ENCODE measurements at places on chromosomes 5 and 9. TPM values are rescaled to one million over a fixed set of nuclear protein-coding genes. Genes with fewer than 3 reads are reported as not detected.

The PCDHGB1 gene
- 3.5 TPM for total RNA-seq

The DBH gene
- total RNA-seq: not detected

The LCN9 gene
- total RNA-seq: not detected

The SLC36A3 gene
- total RNA-seq: not detected

The SLC6A19 gene
- total RNA-seq: 0.12 TPM

The CYSRT1 gene
- total RNA-seq: not detected

The PCDHGC5 gene
- total RNA-seq: 6.3 TPM

The NR6A1 gene
- total RNA-seq: 0.42 TPM

GRCh38 chr5:142717582-142718215 is 31.8 kb upstream of the FGF1 start:
- no peak for DNase-seq

DNA sequence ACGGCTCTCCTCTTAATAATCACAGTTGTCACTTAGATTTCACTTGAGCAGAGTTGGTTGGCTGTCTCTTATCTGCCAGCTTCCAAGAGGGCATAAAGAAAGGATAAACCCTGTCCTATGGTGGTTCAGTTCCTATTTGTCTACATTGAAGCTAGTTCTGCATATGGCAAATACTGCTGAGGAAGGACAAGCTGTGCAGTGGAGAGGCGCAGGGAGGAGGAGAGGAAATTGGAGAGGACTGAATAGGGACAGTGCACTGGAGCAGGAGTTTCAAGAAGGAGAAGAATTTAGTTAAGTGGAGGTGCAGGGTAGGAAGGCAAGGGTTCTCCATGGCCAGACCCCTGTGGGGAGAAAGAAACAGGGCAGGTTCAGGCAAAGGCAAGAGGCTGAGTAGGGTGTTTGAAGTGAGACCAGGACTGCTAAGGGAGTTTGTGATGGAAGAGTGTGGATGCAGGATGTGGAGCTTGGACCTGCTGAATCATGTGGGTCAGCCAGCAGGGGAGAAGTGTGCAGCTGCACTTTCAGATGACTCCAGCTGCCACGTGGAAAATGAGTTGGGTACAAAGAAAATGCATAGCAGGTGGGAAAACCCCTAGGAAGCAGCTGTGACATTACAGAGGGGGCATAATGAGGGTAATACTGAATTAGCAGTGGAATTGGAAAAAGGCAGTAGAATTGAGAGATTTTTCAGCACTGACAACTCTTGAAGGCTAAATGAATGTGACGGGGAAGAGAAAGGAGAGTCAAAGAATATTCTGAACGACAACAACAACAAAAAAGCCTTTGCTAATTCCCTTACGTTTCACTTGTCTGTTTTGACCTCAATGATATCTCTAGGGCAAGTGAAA is 66.8 kb downstream of the MAMDC2 start:
- no peak for DNase-seq

GRCh38 chr5:38681029-38681706 is 124.7 kb upstream of the LIFR start:
- DNase-seq: no peak

GRCh38 chr9:17013010-17013409 is 121.8 kb upstream of the CNTLN start:
- DNase-seq: no peak

GRCh38 chr9:127899128-127899943 is at the start of gene ST6GALNAC6:
TSS of gene ST6GALNAC6 (minus strand) at chr9:127899603. CDS start at chr9:127897981, 1,622 bp downstream.
- peak; percentile 93 for DNase-seq

DNA sequence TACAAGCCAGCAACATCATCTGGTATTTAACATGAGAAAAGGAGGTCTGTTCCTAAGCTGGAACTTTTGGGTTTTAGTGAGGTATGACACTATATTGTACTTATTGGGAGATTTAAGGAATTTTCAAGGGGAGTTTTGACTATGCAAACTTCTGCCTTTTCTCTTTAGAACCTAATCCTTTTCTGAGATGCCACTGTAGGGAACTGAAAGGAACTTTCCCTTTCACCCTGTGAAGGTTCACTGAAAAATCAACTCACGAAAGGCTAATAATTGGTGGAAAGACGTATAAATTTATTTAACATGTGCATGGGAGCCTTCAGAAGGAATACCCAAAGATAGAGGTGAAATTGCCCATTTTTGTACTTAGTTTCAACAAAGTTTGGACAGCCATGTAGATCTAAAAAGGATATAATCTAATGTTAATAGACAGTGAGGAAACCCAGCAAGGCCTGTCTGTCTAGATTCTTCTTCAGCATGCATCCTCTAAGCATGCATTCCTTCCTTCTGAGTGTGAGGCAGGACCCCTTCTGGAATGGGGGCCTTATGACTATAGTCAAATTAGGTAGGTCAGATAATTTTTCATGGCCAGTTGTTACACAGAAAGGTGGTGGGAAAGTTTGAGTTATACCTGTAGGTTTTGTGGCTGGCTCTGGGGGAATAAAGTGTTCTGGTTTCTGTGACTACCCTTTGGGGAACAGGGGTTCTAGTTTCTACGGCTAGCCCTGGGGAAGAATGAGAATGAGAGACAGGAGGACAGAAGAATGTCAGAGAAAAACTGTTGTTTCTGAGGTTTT is 200.3 kb downstream of the C9orf152 start:
- no peak for DNase-seq

DNA sequence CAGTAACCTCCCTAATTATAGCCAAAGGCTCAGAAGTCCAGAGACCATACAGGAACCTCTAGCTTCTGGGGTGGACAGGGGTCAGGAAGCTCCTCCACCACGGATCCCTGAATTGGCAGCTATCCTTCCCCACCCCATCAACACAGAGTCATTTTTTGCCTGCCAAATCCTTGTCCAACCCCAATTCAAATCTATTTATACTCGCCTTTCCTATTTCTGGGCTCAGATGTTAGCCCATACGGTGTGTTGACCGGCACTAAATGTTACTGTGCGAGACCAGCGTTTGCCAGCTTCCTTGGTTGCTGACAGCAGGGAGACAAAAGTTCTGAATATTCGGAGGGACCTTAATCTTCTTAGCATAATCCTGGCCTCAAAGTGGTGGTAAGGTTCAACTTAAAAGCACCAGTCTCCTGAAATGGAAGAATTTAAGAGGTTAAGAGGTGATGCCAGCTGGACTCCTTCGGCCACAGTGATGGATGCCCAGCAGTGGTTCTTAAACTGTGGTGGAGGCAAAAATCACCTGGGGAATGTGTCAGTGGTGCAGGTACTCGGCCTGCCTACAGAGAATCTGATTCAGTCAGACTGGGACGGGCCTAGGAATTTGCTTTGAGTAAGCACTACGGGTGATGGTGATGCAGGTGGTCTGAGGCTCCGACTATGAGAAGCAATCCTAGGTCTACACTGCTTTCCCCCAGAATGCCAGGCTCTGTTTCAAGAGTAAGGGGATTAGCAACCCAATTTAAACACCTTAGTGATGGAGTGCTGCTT is 204.8 kb upstream of the MEF2C start:
- peak; percentile 58 for DNase-seq

- DNase-seq: peak; percentile 35
These were observed 10.2 kb upstream of the TIFAB start for GRCh38 chr5:135462304-135462703.

GRCh38 chr9:1125741-1126140 is 75.6 kb downstream of the DMRT2 start:
- DNase-seq: no peak

GRCh38 chr5:141508798-141509611 is 20.1 kb downstream of the PCDHGC5 start:
- peak; percentile 89 for DNase-seq

DNA sequence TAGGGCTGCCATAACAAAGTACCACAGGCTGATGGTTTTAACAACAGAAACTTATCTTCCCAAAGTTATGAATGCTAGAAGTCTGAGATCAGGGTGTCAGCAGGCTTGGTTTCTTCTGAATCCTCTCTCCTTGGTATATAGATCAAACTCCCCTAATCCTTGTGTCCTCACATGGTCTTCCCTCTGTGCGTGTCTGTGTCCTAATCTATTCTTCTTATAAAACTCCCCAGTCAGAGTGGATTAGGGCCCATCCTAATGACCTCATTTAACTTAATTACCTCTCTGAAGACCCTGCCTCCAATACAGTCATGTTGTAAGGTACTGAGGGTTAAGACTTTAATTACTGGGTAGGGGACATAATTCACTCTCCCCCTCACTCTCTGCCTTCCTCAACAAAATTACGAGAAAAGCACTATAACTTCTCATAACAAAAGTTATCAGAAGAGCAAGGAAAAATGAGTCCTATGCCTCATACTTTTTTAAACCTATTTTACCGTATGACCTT is 68.6 kb downstream of the DPYSL3 start:
- DNase-seq: no peak

GRCh38 chr5:91383956-91384300 is 811 bp upstream of the ARRDC3 start:
- no peak for DNase-seq

DNA sequence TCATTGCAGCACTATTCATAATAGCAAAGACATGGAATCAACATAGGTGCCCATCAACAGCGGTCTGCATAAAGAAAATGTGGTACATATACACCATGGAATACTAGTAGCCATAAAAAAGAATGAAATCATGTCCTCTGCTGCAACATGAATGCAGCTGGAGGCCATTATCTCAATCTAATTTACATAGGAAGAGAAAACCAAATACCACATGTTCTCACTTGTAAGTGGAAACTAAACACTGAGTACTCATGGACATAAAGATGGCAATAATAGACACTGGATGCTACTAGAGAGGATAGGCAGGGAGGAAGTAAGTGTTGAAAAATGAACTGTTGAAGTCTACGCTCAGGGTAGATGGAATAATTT is 203.9 kb upstream of the CDH9 start:
- DNase-seq: no peak

GRCh38 chr5:67693956-67694809 is 497.6 kb upstream of the CD180 start:
- DNase-seq: peak; percentile 71
